Uterus (tissue), 4 donors: ENCODE measurements at places on chromosomes 12 and 14. TPM values are rescaled to one million over a fixed set of nuclear protein-coding genes. Genes with fewer than 3 reads are reported as not detected.
A peak's percentile ranks its signal among the peaks of the same experiment; 100 is the strongest.

GRCh38 chr12:123767613-123768012 is 5.5 kb downstream of the DNAH10 start:
- no peaks in the 10 kb centered on the region for H3K27me3 ChIP-seq
- H3K4me3 ChIP-seq: no peak overlapping the region
- DNase-seq: no peak
- peaks cover 2% of the 10 kb centered on the region for H3K4me1 ChIP-seq
- no peak overlapping the region for H3K27ac ChIP-seq

EXD2 gene
- 27.0 TPM for total RNA-seq

DNA sequence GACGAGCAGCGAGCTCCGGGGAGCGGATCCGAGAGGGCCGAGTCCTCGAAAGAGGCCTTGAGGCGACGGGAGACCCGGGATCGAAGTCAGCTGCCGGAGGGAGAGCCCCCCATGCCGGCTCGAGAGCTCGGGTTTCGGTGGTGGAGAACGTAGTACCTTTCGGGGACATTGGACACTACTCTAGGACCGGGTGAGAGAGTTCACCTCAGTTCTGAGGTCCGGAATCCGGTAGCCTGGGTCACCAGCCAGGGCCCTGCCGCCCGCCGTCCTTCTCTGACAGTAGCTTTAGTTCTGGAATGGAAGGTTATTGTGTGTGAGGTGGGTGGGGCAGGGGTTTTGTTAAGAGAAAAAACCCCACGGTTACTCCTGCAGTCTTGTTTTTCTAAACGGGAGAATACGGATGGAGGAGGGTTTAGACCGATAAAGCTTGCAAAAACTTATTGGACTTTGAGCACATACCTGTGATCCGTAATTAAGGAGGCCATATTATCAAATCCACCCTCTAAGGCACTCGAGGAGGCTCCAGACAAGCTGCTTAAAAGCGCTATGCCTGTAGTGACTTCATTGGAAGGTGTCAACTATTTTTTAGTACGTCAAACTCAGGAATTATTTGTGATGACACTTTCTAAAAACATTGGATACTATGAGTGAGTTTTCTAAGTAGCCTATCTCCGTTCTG is 765 bp downstream of the SCYL2 start:
- peak overlapping the region; percentile 95 for H3K27ac ChIP-seq
- H3K27me3 ChIP-seq: no peaks in the 10 kb centered on the region
- no peaks in the 10 kb centered on the region for H3K36me3 ChIP-seq
- peak overlapping the region; percentile 59 for H3K4me3 ChIP-seq
- H3K4me1 ChIP-seq: no peaks in the 10 kb centered on the region

- no peaks in the 10 kb centered on the region for H3K4me1 ChIP-seq
- no peak for DNase-seq
- H3K27ac ChIP-seq: no peak overlapping the region
- no peaks in the 10 kb centered on the region for H3K27me3 ChIP-seq
- no peaks in the 10 kb centered on the region for H3K36me3 ChIP-seq
- no peak overlapping the region for H3K4me3 ChIP-seq
These were observed 17.7 kb upstream of the TEAD4 start for GRCh38 chr12:2941524-2941923.

KSR2 gene
- 0.03 TPM for total RNA-seq
